Bronchial epithelial cell (primary cell): ENCODE measurements at places on chromosomes 1 and 21. TPM values are rescaled to one million over a fixed set of nuclear protein-coding genes. Genes with fewer than 3 reads are reported as not detected.

Gene RPTN
- 0.53 and 2.9 TPM in 2 replicates for total RNA-seq

Gene DENND2C
- 18.2 and 31.5 TPM in 2 replicates for total RNA-seq

Gene HPCA
- total RNA-seq, result not detected in 2 replicates

Gene SLC30A2
- 0.13 TPM in 1 of 2 replicates, not detected in the other for total RNA-seq

Gene CLCA1
- 0.26 TPM in 1 of 2 replicates, not detected in the other for total RNA-seq

Gene BLACAT1
- total RNA-seq, result 0.77 and 0.79 TPM in 2 replicates

Gene FAM151A
- not detected in 2 replicates for total RNA-seq

Gene TMCC2
- total RNA-seq, result 0.51 and 0.53 TPM in 2 replicates

Gene FCRL2
- total RNA-seq, result not detected in 2 replicates

Gene GJB5
- total RNA-seq, result 95.8 and 101 TPM in 2 replicates

Gene EPHA10
- total RNA-seq, result 0.13 and 0.26 TPM in 2 replicates

Gene KCNE2
- total RNA-seq, result not detected in 2 replicates

Gene ACOT11
- 3.4 and 6.0 TPM in 2 replicates for total RNA-seq

Gene ST6GALNAC3
- 0.26 and 1.4 TPM in 2 replicates for total RNA-seq

Gene IFI16
- 34.0 and 54.7 TPM in 2 replicates for total RNA-seq

Gene SLAMF7
- 0.79 and 3.3 TPM in 2 replicates for total RNA-seq

Gene CYP4Z1
- not detected in 2 replicates for total RNA-seq

Gene RNF186
- total RNA-seq, result not detected in 2 replicates

Gene PGLYRP3
- 0.53 and 4.6 TPM in 2 replicates for total RNA-seq

Gene F11R
- total RNA-seq, result 269 and 280 TPM in 2 replicates

Gene PAPPA2
- 5.1 and 8.7 TPM in 2 replicates for total RNA-seq

Gene SRM
- total RNA-seq, result 7.4 and 10.8 TPM in 2 replicates

Gene FOXO6
- 0.26 TPM in 1 of 2 replicates, not detected in the other for total RNA-seq

Gene FCRL4
- total RNA-seq, result not detected in 2 replicates

Gene FBXO2
- total RNA-seq, result 49.5 and 75.7 TPM in 2 replicates

Gene OLFML2B
- not detected in 2 replicates for total RNA-seq

Gene LRRC53
- not detected in 2 replicates for total RNA-seq

Gene BATF3
- total RNA-seq, result 0.26 TPM in 1 of 2 replicates, not detected in the other

Gene NCF2
- total RNA-seq, result 96.4 and 202 TPM in 2 replicates

Gene MIS18A
- total RNA-seq, result 4.2 and 7.0 TPM in 2 replicates

Gene PRELP
- not detected in 2 replicates for total RNA-seq

Gene ARPC5
- total RNA-seq, result 95.3 and 182 TPM in 2 replicates

Gene C1orf105
- not detected in 2 replicates for total RNA-seq
